ENCODE measurements at places on chromosomes 6 and 20. TPM values are rescaled to one million over a fixed set of nuclear protein-coding genes. Genes with fewer than 3 reads are reported as not detected.

Gene RAET1G
- total RNA-seq, result 9.4 TPM

Gene DNAH8
- total RNA-seq, result under 0.01 TPM

Gene FAM50B
- total RNA-seq, result 7.6 TPM

Gene NNAT
- total RNA-seq, result 0.13 TPM

Gene TFEB
- 4.4 TPM for total RNA-seq

Gene HS3ST5
- not detected for total RNA-seq

Gene SLC22A7
- total RNA-seq, result not detected

Gene HAO1
- not detected for total RNA-seq

Gene SYNDIG1
- total RNA-seq, result 1.2 TPM

Gene SIGLEC1
- total RNA-seq, result not detected

Gene CTCFL
- not detected for total RNA-seq

Gene NFKBIE
- total RNA-seq, result 4.3 TPM

Gene TMEM170B
- 2.5 TPM for total RNA-seq

Gene DZANK1
- total RNA-seq, result 1.2 TPM

Gene SH3BGRL2
- total RNA-seq, result 2.9 TPM

Gene MMP24
- total RNA-seq, result 1.4 TPM

Gene VIP
- total RNA-seq, result not detected

Data from articular chondrocyte of knee joint (primary cell).